CD4-positive, alpha-beta T cell treated with Interleukin-1 beta for 1 hour (primary cell): ENCODE measurements at places on chromosomes 16 and 17.

- DNase-seq = no peak
Measured at GRCh38 chr17:58324409-58325288, 3.9 kb downstream of the TSPOAP1 start.

- DNase-seq = no peak
Measured at GRCh38 chr17:37742116-37742761, 2.6 kb downstream of the HNF1B start.

DNA sequence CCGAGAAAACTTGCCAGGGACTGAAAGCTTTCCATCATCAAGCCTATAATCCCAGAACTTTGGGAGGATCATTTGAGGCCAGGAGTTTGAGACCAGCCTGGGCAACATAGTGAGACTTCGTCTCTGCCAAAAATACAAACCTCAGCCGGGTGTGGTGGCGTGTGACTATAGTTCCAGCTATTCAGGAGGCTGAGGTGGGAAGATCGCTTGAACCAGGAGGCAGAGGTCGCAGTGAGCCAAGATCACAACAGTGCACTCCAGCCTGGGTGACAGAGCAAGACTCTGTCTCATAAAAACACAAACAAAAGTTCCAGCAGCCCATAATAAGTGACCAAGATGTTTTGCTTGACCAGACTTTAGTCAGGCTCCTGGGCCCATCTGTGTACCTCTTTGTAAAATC lies 1.9 kb downstream of the MEAK7 start:
- DNase-seq = no peak

- peak; percentile 68 for DNase-seq
Measured at GRCh38 chr16:72124761-72125634, 31.4 kb downstream of the DHX38 start.

GRCh38 chr17:49190932-49191331 lies 19.4 kb downstream of the GNGT2 start:
- no peak for DNase-seq

DNA sequence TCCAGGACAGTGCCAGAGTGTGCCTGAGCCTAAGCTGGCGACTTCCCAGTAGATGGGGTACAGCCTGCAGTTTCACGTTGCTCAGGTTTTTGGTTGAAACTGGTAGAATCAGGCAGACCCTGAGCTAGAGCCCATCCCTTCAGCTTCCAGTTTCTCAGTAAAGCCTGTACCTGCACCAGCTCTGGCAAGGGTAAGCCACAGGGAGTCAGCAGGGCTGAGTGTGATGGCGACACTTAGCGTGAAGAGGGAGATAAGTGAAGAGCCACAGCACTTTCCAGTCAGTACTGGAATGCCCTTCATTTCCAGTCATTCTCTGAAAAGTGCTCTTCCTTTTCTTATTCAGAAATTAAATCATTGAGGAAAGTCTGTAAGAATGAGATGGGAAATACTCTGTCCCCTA lies 22.4 kb downstream of the PLD6 start:
- DNase-seq = no peak
